ENCODE measurements at places on chromosomes 7 and 10.

DNA sequence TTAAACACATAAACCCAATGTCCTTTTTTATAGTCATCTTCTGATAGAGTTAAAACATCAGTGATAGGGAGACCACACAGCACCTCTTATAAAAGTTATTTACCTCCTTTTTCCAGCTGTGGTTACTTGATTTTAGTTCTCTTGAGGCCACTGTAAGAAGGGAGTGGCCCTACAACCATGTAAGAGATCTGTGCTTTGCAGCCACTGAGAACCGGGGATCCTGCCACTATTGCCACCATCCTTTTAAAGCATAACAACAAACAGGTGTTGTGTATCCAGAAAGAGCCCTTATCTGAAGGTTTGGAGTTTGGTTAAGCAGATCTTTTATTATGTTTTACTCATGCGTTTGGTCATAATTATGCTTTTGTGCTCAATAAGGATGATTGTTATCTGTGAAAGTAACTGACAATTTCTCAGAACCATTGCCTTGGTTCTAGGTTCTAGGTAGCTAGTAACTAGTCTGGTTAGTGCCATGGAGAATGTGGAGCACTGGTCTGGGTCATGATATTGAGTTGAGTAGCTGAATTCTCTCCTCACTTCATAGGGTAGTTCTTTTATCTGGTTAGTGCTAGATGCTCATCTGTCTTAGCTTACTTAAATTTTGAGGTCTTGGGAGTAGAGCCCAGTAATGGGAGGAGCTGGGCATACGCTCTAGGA is 56.5 kb downstream of the ST7 start:
- DNase-seq: no peak

GRCh38 chr10:86224354-86225102 is 142.1 kb downstream of the GRID1 start:
- DNase-seq: no peak

DNA sequence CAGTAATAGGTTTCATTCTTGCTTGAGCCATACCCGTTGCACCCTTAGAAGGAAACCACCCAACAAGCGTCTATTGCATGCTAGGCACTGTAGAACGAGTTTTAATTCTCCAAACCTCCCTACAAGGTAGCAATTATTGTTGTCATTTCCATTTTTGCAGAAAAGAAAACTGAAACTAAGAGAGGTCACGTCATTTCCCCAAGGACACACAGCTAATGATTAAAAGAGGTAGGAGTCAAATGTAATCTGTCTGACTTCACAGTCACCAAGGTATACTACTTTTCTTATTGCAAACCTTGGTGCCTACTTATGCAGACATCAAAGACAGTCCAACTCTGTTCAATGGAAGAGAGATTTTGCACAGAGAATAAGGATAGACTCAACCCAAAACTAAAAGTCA is 49.1 kb upstream of the C1QL3 start:
- DNase-seq: no peak

GRCh38 chr10:121926157-121926556 is 1.7 kb downstream of the ATE1 start:
- DNase-seq: no peak

DNA sequence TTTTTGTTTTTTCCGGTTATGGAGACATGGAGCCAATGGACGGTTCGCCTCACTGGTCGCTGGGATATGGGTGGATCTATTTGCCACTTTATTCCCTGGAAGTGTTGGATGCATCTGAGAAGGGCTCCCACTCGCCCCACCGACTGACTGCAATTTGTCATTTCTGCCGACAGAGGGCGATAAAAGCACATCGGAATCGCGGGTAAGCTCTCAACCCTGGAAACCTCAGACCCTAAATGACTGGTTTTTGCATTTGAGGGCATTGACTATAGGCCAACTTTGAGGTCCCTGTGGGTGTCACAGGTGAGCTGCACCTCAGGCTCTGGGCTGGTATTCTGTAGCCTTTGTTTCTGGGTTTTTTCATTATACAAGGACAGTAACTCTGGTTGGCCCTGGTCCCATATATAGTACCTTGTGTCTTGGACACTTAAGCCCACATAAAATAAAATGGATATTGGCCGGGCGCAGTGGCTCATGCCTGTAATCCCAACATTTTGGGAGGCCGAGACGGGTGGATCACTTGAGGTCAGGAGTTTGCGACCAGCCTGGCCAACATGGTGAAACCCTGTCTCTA is 11.9 kb upstream of the OPALIN start:
- peak; percentile 48 for DNase-seq

GRCh38 chr7:95209788-95210187 is 114.5 kb downstream of the PON1 start:
- DNase-seq: peak; percentile 19

DNA sequence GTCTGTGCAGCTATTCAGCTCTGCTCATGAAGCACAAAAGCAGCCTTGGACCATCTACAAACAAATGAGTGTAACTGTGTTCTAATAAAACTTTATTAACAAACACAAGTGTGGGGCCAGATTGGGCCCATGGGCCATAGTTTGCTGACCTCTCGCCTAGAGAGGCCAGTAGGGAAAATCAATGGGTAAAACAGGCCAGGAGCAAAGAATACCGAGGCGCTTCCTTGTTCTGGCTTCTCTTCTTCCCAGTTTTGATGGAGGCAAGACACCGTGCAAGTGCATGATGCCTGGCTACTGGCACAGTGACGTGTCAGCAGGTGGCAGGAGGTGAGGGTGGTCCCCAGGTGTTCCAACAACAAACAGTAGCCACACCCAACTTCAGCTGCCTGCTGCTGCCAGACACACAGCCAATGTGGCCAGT is 94.3 kb upstream of the SDK1 start:
- no peak for DNase-seq

Data from renal pelvis (tissue), 12 donors.